ENCODE measurements at places on chromosomes 6 and 20.

- DNase-seq = peak; percentile 76
These were observed at the start of gene ZFP64 for GRCh38 chr20:52191132-52191915. ZFP64 (minus strand) TSS chr20:52191779; CDS start chr20:52191636, 143 bp downstream.

- DNase-seq = no peak
These were observed 272.5 kb upstream of the SGK1 start for GRCh38 chr6:134590449-134590848.

DNA sequence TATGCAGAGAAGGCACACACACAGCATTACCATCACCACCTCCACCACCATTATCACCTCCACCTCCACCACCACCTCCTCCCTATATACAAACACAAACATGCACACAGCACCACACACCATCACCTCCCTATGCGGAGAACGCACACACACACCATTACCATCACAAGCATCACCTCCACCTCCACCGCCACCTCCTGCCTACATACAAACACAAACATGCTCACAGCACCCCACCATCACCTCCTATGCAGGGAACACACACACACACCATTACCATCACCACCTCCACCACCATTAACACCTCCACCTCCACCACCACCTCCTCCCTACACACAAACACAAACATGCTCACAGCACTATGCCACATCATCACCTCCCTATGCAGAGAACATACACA, 236.5 kb upstream of the AFDN start:
- no peak for DNase-seq

GRCh38 chr6:155319902-155320301, 5.6 kb upstream of the TFB1M start:
- no peak for DNase-seq

- DNase-seq = no peak
These were observed 72.6 kb upstream of the PAK5 start for GRCh38 chr20:9911519-9911918.

GRCh38 chr6:85966828-85967227, 324.1 kb upstream of the SYNCRIP start:
- DNase-seq = no peak

DNA sequence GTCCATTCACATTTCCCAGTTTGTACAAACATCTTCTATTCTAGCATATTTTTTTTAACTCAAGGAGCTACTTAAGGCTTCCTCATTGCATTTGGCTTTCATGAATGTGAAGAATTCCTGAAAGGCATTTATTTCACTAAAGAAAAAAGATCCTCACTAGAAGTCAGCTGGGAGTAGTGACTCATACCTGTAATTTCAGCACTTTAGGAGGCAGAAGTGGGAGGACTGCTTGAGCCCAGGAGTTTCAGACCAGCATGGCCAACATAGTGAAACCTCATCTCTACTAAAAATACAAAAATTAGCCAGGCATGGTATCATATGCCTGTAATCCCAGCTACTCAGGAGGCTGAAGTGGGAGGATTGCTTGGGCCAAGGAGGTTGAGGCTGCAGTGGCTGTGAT, 30.9 kb upstream of the XRN2 start:
- DNase-seq = no peak

GRCh38 chr6:118324116-118324515, 224.0 kb upstream of the PLN start:
- no peak for DNase-seq

GRCh38 chr6:132133736-132134445, 182.7 kb upstream of the CCN2 start:
- no peak for DNase-seq

DNA sequence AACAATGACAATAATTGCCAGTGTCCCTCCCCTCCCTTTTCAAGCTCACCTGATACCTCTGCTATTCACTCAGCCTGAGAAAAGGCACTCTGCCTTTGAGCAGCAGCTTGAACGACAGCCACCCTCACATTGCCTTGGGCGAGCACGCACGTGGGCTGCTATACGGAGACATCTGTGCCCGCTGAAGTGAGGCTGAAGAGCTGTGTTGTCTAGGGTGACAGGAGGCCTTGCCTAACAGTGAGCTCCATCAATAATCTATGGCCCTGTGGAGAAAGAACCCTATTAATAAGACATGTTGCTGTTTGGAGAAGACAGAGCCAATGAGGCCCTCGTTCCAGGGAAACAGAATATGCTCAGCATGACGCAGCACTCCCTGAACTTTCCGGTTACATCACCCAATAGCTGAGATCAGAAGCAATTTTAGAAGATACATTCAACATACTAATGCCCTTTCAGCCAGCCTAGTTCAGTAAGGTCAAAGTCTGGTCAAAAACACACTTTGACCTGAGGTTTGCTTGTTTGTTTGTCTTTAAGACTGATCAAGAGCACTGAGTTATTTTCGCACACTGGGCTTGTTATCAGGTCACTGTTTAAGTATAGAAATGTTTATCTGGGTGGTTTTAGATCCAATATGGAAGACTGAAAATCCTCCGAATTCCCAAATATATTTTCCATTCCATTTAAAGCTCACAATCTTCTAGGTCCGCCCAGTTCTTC, 30.6 kb downstream of the RBM24 start:
- no peak for DNase-seq

GRCh38 chr6:113742342-113742741, 114.8 kb upstream of the MARCKS start:
- no peak for DNase-seq

GRCh38 chr6:30810813-30811339, 66.5 kb upstream of the IER3 start:
- DNase-seq = peak; percentile 92

DNA sequence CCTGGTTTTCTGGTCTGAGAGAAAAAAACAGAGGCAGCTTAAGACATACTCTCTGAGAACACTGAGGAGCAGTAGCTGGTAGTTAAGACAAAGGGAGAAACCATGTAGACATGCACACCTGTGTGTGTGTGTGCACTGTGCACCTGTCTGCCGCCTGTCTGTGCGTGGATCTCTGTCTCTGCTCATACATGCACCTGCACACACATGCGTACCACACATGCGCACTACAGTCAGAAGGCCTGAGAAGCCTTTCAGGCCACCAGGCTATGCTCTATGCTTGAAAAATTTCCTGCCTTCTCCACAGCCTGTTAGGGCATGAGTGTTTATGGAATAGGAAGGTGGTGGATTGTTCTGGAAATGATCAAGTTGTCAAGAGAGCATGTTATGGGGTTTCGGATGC, 103.5 kb downstream of the CDH4 start:
- no peak for DNase-seq

- no peak for DNase-seq
These were observed 217.6 kb upstream of the PDE10A start for GRCh38 chr6:165880686-165881085.

GRCh38 chr6:94362061-94362864, 942.9 kb upstream of the EPHA7 start:
- no peak for DNase-seq

- no peak for DNase-seq
These were observed 18.4 kb downstream of the UBE3D start for GRCh38 chr6:83047065-83047754.

DNA sequence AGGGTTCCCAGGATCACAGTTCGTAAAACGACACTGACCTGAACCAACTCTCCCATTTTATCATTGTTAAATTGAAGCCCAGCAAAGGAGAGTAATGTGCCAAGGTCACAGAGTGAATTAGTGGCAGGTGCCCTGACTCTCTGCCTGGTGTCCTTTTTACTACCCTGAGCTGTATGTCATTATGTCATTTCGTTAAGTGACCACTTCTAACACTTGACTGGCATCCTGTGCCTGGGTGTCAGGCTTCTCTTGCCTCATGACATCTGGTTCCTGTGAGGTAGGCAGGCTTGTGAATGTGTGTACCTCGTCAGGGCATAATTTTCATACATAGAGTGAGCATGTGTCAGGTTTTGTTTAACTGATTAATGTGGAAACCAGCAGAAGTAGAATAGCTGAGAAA, 48.6 kb downstream of the RALY start:
- no peak for DNase-seq

GRCh38 chr6:166826264-166826663, 130.1 kb downstream of the RNASET2 start:
- no peak for DNase-seq

GRCh38 chr6:143575901-143576426, 64.4 kb upstream of the FUCA2 start:
- no peak for DNase-seq

DNA sequence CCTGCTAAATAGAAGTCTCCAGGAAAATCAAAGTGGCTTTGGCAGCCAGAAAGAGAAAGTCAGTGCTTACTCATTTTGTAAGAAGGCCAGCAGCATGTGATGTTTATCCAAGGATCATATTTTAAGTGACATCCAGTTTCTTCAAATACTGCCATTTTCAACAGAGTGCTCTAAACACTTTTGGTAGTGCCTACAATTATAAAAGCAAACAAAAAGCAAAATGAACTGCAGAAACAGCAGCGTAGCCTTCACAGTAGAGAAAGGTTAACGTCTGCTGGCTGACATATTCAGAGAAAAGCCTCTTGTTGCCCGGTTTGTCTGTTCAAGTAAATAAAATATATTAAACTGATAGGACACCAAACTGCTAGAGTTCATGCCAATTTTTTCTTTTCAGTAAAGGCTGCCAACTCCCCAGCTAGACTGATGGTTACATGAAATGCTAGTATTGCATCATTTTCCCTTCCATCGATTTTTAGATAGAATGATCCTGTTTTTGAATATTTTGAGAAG, 705.7 kb upstream of the SLC35B3 start:
- DNase-seq = no peak

DNA sequence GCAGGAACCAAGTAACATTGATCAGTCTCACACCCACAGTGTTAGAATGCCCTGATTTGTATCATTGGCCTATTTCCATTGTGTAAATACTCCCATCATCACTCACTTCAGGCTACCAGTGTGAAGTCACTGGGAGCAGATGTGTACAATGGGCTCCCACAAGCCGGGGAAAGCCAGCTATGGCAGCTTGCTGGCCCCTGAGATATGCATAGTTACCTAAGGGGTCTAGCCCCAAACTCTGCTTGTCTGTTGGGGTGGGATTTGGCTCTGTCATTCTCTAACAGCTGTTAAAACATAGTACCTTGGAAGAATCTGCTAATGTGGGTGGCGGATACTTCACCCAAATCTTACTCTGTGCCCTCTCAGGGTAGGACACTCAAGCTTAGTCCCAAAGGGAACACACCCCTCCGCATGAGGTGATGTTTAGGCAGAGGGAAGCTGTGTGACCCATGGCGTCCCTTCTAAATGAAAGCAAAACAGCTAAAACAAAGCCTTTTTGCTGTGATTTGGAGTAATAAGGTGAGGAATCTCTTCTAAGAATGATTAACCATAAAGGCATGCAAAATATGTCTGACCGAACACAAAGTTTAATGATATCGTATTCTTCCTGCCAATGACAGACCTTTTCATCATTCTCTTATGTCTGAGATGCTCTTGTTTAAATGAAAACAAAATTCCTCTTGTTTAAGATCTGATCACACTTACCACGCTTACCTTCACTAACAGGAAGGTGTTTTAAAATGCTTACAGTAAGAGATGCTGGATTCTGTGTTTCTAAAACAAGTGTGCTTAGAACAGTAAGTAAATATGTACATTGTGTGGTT, 45.9 kb upstream of the PXDC1 start:
- no peak for DNase-seq

GRCh38 chr6:2881423-2881822, 21.7 kb downstream of the SERPINB9 start:
- DNase-seq = no peak

GRCh38 chr6:13063300-13063918, 264.9 kb downstream of the TBC1D7 start:
- DNase-seq = no peak

GRCh38 chr20:57772349-57772964, 62.6 kb upstream of the PMEPA1 start:
- DNase-seq = peak; percentile 39

- no peak for DNase-seq
These were observed 47.5 kb downstream of the PHF3 start for GRCh38 chr6:63683071-63683603.

DNA sequence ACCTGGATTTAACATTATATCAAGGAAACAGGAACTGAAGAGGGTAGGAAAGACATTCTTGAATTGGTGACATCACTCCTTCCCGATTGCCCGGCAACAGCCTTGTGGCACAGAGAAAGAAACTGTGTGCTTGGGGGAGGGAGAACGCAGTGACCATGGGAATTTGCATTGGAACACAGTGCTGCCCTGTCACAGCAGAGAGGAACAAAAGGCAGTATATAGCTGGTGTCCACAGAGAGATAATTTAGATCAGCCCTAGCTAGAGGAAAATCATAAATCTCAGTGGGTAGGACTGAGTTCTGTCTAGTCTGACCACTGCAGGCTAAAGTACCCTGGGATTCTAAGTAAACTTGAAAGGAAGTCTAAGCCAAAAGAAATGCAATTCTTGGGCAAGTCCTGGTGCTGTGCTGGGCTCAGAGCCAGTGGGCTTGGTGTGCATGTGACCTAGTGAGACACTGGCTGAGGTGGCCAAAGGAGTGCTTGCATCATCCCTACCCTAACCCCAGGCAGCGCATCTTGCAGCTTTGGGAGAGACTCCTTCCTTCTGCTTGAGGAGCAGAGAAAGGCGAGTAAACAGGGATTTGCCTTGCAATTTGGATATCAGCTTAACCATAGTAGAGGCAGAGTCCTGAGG, 697.6 kb downstream of the HACE1 start:
- no peak for DNase-seq

DNA sequence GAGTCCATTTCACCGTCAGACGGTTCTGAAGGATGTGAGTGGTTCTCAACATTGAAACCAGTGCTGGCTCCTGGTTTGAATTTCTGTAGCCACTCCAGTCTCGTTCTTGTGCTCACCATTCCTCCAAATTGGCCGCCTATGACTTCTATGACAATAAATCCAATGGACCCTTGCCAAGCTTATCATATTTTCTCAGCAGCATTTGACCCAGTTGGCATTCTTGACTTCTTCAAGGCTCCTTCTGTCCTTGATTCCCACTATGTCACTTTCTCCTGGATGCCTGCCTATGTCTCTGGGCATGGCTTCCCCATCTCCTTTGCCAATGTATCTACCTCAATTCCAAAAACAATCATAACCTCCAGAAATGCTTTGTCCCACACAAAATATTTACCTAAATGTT, 756.0 kb upstream of the NRSN1 start:
- DNase-seq = no peak

GRCh38 chr6:722077-722524, 29.2 kb upstream of the EXOC2 start:
- DNase-seq = peak; percentile 85

DNA sequence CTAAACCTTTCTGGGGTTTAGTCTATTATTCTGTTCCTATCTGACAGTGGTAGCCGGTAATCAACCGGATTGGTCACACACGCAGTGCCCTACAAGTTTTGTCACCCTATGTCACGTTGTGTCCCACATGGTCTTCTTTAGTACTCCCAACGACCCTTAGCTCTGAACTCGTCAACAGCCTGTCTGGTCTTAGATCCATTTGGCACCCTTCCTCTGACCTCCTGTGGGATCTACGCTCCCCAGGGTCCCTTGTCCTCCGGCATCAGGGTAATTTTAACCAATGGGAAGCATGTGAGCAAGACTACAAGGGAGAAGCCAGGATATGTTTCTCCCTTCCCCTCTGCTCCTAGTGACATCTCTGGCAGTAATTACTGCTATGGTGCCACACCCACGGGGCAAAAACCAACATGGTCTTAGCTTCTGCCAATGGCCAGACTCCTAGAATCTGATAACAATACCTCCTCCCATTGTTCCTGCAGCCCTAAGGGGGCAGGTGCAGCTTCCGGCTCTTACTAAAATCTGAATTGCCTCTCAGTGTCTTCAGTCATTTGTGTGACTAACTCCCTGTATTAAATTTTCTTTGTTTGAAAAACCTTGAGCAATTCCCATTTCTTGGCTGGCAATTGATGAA, 56.6 kb downstream of the MAFB start:
- no peak for DNase-seq

GRCh38 chr6:55562318-55562717, 16.7 kb downstream of the HMGCLL1 start:
- no peak for DNase-seq

- no peak for DNase-seq
These were observed 29.0 kb downstream of the CTCFL start for GRCh38 chr20:57495978-57496377.

Measured in activated CD4-positive, alpha-beta T cell treated with anti-CD3 and anti-CD28 coated beads for 48 hours (primary cell).